ENCODE measurements at places on chromosomes 2 and 18. TPM values are rescaled to one million over a fixed set of nuclear protein-coding genes. Genes with fewer than 3 reads are reported as not detected.

Gene RTTN
- 9.5 TPM for total RNA-seq

Gene PAX8
- 0.11 TPM for total RNA-seq

Gene SRSF7
- total RNA-seq, result 54.1 TPM

Gene ITGB1BP1
- total RNA-seq, result 25.4 TPM

Gene CCDC142
- 16.5 TPM for total RNA-seq

Gene TEX44
- total RNA-seq, result not detected

Gene ALLC
- not detected for total RNA-seq

Gene TLX2
- total RNA-seq, result not detected

Gene C1GALT1C1L
- not detected for total RNA-seq

Gene TMEFF2
- total RNA-seq, result not detected

Data from ascending aorta (tissue), 2 donors.